ENCODE measurements at places on chromosomes 3 and 15.

DNA sequence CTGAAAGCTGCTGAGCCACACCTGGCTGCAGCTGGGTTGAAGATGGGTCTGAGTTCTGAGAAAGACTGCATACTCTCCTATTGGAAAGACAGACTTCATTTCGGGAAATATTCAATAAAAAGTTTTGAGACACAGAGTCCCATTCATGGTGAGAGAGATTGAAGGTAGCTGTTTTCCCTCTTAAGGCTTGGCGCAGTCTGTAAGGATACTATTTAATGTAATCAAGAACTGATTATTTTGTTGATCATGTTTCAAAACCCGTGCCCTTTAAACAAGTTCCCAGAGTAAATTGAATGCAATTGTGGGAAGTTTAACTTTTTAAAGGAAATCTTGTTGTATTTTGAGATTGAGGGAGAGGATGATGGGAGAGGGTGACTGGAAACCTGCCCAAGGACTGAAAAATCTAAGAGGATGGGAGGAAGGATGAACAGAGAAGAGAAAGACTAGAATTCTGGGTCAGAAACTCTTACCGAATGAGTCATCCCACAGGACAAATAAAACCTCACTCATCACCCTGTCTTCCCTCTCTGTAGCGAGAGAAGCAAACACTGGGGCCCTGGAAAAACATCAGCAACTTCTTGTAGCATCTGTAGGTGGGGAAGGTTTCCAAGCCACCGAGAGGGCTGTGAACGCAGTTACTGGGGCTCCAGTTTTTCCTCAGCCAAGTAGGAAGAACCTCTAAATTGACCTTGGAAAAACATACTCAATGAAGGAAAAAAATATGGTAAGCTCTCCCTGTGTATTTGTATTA is 193.2 kb upstream of the TPRG1 start:
- peak; percentile 35 for DNase-seq

DNA sequence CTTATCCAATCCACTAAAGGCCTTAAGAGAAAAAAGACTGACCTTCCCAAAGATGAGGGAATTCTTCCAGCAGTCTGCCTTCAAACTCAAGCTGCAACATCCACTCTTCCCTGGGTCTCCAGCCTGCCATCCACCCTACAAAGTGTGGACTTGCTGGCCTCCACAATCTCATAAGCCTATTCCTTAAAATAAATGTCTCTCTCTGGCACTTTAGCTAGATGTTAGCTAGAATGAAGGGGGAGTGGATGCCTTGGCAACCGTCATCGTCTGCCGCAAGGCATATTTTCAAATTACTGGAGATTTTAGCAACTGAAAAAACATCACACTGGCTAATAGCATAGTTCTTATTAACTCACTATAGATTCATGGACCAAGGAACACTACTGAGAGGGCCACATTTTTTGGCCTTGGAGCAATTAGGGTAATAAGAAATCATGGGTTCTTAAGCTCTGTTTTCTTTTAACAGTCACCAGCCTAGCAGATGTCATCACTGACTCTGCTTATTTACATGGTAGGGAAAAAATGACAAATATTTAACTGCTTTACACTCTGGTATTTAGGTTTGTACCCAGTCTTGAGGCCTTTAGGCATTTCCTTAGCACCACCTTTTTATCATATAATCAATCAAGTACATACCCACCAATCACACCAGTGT is 245.3 kb downstream of the MYRIP start:
- DNase-seq: no peak

- DNase-seq: no peak
Measured at GRCh38 chr15:53693729-53694475, 65.6 kb downstream of the WDR72 start.

DNA sequence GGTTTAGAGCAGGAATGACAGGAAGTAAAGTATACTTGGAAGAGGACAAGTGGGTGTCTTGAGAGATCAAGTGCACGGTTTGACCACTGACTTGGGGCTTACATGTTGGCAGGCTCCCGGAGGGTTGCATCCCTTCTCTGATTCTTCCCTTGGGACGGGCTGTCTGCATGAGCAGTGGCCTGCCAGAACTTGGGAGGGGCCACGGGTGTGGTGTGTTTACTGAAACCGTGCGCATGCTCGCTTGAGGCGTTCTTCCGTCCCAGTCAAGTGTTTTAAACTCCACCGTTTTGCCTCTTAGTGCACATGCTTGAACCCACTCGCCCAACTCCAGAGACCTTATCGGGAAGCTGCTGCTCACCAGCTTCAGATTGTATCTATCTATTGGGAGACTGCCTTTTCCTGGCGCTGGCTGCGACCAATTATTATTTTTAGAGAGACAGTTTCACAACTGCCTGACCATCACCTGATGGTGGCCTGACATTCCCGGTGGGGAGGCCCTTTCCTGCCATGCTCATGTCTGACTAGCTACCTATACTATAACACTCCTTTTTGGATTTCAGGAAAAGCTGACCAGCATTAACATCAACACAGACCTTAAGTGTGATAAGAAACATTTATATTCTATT is 14.9 kb upstream of the C3orf22 start:
- DNase-seq: no peak

- DNase-seq: no peak
Measured at GRCh38 chr3:191192941-191193340, 6.1 kb upstream of the OSTN start.

GRCh38 chr3:116442331-116443021 is 2.8 kb downstream of the LSAMP start:
- DNase-seq: no peak

DNA sequence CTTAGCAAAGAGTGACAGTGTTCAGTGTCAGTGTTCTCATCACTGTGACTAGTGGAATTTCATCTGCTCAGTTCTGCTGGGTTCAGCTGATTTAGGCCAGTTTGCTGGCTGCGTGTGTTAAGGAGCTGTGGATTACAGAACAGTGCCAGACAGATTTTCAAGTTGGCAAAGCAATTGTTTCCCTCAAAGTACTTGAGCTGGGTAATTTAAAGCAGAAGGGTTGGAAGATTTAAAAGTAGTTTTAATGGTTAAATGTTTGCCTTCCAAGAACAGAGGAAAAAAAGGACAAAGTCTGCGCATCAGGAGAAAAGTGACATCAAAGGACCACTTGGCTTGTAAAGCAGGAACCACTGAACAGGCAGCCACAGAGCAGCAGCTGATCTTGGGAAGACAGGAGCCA is 8.7 kb downstream of the ESYT3 start:
- DNase-seq: no peak

- no peak for DNase-seq
Measured at GRCh38 chr3:68957895-68958294, 25.5 kb upstream of the TAFA4 start.

- DNase-seq: no peak
Measured at GRCh38 chr3:105930733-105931132, 61.9 kb upstream of the CBLB start.

GRCh38 chr3:53833053-53833645 is 13.1 kb downstream of the CHDH start:
- no peak for DNase-seq

DNA sequence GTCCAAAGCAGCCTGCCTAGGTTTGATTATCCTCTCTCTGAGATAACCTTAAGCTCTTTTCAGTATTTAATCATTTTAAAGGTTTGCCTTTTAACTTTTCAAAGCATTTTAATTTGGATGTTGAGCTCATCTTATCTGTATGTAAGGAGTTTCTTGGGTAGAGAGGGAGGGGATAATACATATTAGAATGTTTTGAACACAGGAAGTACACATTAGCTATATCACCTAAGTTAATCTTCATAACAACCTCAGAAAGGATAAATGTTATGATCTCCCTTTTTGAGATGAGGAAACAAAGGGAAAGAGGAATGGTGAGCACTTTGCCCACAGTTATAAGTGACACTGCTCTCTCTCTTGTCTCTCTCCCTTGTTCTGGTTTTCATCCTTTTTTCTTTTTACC is 2.2 kb upstream of the CD47 start:
- DNase-seq: no peak

DNA sequence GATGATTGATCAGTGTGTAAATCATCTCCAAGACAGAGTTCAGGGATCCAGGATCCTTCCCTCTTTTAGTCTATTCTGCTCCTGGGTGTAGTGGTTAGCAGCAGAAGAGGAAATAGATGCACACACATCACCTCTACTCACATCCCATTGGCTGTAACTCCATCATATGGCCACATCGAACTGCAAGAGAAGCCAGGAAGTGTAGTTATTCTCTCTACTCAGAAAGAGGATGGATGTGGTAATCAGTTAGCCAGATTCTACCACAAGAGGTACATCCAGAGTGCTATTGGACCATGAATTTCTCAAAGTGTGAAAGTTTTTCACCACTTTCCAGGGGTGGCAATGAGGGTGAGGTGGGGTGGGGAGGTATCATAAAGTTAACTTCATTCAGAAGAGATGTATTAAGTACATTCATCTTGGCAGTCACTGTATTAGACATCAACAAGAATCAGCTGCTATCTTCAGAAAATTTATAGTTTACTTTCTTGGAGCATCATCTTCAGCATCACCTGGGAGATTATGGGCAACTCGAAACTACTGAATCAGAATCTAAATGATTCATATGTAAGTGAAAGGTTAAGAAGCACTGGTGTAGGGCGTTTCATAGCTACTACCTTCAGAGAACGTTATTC is 60.6 kb upstream of the GAP43 start:
- no peak for DNase-seq

GRCh38 chr3:167684388-167684993 is 30.7 kb upstream of the WDR49 start:
- DNase-seq: peak; percentile 14

DNA sequence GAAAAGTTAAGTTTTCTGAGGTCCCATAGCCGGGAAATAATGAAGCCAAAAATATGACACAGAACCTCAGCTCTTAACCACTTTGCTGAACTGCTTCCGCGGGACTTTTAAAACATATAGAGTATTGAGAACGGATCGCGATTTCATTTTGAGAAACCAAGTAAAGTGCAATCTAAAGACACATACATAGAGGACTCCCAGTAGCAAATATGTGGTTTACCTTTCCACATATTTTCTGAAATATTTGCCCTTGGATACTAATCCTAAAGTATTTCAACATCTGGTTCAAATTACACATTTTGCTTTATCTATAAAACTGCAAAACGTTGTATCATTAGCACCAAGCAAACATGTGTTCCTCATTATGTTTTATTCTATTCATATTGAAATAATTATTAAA is 776.5 kb downstream of the ROBO2 start:
- peak; percentile 7 for DNase-seq

- DNase-seq: no peak
Measured at GRCh38 chr3:144677103-144677502, 705.5 kb downstream of the DIPK2A start.

DNA sequence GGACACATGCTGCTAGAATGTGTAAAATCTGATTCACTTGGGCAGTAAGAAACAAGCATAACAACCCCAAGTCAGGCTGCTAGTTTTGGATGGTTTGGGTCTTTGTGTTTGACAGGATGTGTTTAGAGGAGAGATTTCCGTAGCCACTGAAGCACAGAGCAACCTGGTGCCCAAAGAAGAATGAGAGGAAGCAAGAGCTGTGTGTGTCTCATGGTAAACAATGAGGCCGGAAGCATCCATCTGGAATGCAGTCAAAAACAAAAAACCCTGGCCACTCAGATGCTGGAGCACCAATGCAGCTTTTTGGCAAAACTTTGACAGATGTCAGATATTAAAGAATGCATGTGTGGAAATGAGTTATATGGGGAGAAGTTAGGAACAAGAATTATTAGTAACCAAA is 39.4 kb upstream of the SNRK start:
- DNase-seq: no peak

- DNase-seq: no peak
Measured at GRCh38 chr3:81938681-81939080, 177.2 kb upstream of the GBE1 start.

GRCh38 chr15:39665629-39666250 is 84.9 kb downstream of the THBS1 start:
- DNase-seq: no peak

DNA sequence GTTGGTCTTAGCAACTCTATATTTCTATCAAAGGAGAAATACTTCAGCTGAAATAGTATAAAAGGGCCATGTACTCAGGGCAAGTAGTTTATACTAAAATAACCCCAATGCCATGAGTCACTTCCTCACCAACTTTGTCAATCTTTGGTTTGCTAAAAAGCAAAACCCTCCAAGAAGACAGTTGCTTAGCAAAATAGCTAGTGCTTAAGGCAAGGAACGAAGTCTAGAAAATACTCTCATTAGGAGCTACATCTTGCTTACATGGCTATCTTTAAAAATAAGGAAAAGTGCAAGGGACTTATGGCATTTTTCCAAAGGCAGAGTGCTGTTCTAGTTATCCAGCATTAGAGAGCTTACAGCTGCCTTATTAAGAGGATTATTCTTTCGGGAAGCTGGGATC is 28.4 kb downstream of the P3H2 start:
- no peak for DNase-seq

DNA sequence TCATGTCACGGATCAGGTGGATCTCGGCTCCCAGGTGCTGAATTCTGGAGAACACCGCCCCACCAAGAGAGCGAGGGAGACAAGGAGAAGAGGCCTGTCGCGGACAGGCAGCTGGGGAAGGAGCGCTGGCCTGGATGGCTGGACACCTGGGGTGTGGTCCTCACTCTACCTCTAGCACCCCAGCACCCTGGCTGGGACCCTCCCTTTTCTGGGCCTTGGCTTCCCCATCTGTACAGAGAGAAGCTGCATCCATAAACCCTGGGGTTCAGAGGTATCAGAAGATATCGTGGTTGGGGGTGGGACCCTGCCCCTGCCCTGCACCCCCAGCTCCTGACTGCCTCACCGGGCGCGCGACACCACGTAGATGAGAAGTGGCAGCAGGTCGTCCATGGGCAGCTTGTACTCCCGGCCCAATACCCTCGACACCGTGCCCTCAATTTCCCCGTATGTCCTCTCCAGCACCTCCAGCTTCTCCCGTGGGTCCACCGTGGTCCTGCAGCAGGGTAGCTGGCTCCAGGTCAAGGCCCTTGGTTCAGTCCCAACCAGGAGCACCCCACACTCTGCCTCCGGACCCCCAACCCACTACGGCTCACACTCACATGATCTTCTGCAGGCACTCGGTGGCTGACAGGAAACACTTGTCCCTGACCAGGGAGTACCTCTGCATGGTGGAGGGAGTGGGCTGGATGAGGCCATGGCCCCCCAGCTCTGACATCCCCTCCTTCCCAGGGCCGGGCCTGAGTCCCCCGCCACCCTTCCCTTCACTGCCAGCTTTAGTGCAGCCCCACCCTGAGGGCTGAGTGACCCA is 21.7 kb downstream of the ALS2CL start:
- no peak for DNase-seq

GRCh38 chr15:62107571-62108121 is 40.9 kb downstream of the C2CD4A start:
- no peak for DNase-seq

GRCh38 chr15:74367296-74367854 is at the start of gene CYP11A1:
Gene CYP11A1, minus strand, starts transcription at chr15:74367646. Its CDS starts 61 bp downstream, at chr15:74367585.
- no peak for DNase-seq

- no peak for DNase-seq
Measured at GRCh38 chr3:14839236-14839635, 20.5 kb downstream of the FGD5 start.

GRCh38 chr3:12932347-12932746 is 91.0 kb upstream of the RPL32 start:
- DNase-seq: no peak

DNA sequence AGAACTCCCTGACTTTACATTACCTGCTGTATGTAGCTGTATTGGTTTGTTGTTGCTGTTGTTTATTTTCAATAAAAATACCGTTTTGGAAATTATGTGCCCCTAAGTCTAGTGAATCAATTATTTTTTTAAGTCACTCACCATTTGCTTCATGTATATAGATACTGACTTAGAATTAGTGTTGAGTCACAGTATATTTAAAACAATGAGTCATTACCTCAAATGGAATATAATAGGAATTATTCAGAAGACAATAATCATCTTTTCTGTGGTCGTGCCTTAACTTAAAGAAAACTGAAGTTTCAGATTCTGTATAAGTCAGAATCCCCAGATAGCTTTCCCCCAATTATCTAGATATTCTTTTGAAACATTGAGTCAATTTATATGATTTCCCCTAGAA is 21.0 kb upstream of the ALDH1A2 start:
- DNase-seq: no peak

Measured in AG09309 (cell line).